Stimulated activated CD8-positive, alpha-beta memory T cell treated with anti-CD3 and anti-CD28 coated beads, Interleukin-4, amount 100 ng/mL, for 1 hour (primary cell): ENCODE measurements at places on chromosomes 2 and 18.

DNA sequence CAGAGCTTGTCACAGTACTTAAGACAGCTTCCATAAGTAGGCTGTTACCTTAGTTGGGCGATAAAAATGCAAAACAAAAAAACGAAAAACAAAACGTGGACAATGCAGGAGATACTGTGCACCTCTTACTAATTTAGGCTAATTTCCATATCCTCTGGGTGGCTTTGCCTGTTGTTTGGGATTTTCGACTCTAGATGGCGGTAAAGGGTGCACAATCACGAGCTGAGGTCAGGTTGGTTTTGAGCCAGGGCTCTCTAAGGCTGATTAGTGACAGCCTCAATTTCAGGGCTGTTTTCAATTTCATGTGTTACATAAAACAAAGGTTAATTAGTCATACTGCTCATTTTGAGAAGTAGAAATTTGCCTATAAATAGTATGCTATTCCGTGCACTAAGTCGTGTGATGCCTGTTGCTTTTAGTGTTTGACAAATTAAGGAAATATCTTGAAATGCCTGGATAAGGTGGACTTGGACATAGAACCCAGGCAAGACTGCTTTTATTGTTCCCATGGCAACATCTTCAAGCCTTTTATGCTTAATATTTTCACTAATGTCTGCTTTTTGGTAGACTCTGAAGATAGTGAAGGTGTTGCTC lies 493.1 kb downstream of the SOCS6 start:
- peak; percentile 32 for DNase-seq

- no peak for DNase-seq
Measured at GRCh38 chr2:192932376-192932775, 737.6 kb upstream of the TMEFF2 start.

- no peak for DNase-seq
Measured at GRCh38 chr2:239303711-239304532, 96.9 kb downstream of the HDAC4 start.

DNA sequence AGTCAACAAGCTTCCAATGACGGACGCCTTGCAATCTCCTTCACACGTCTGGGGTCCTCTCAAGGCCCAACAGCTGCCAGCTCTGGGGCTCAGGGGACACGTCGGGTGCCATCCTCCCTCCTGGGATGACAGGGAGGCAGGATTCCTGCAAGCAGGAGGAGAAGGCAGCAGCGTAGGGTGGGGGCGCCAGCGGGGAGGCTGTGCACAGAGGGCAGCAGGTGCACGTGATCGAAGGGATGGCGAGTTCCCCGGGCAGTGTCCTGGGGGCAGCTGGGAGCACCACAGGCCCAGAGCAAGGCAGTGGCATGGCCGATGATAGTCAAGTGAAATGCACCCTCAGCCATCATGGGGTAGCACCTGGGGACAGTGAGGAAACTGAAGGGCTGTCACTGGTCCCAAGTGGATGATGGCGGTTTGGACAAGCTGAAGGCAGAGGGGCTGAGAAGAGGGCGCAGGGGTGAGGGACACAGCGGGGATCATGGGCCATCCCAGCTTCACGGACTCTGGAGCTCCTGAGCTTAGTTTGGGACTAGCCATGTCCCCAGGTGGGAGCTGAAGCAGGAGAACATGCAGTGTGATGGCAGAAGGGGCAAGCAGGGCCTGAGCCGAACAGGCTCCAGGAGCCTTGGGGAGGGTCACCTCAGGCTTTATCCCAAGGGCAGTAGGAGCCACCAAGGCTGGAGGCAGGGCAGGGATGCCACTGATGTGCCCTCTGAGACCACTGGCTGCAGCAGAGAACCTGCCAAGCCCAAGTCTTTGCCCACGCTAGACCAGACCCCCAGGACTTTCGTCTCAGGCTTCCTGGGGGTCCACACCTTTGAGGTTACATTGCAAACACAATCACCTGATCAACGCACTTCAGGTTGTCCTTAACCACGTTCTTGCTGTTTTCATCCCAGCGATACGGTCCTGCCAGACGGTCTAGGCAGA lies 16.3 kb upstream of the SNED1 start:
- DNase-seq: no peak

DNA sequence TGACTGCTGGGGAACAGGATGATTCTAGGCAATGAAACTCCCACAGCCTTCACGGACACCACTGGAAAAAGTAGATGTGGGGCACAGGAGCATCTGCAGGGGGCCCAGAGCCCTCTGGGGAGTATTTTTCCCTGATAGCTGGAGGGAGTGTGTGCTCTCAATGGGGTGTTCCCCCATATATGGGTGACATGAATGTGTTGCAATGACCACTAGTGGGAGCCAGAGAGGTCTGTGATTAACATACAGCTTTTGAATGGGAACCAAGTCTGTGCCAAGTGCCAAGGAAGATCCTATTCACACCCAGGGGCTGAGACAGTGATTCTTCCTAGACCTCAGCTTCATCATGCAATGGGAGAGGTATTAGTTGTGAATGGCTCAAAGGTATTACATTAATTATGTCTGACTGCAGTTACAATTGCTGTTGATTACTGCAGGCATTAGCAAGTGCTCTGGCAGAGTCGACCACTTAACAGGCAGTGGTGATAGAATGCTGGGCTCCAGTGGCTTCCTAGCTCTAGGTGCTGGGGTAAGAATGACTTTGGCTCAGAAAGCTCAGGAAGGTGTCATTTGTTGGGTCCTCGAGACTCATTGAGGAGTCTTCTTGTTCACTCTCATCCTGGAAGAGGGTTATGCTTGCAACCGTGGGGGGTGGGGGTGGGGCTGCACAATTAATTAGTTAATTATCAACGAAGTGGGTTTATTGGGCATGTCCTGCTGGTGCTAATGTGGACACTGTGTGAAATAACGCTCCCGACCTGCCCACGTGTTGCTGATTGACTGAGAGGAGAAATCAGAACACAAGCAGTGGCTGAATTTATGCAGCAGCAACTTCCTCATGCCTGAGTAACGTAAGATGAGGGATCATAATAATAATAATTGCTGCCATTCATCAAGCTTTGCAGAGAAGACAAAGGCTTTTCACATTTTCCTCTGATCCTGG lies 194.1 kb downstream of the CLIP4 start:
- DNase-seq: no peak

GRCh38 chr2:191543708-191544107 lies 134.2 kb upstream of the NABP1 start:
- no peak for DNase-seq

GRCh38 chr18:42268798-42269197 lies 313.8 kb downstream of the PIK3C3 start:
- DNase-seq: no peak

- DNase-seq: no peak
Measured at GRCh38 chr2:223057569-223057968, 5.6 kb downstream of the KCNE4 start.

GRCh38 chr2:215434447-215435279 lies 1.2 kb downstream of the FN1 start:
- no peak for DNase-seq

DNA sequence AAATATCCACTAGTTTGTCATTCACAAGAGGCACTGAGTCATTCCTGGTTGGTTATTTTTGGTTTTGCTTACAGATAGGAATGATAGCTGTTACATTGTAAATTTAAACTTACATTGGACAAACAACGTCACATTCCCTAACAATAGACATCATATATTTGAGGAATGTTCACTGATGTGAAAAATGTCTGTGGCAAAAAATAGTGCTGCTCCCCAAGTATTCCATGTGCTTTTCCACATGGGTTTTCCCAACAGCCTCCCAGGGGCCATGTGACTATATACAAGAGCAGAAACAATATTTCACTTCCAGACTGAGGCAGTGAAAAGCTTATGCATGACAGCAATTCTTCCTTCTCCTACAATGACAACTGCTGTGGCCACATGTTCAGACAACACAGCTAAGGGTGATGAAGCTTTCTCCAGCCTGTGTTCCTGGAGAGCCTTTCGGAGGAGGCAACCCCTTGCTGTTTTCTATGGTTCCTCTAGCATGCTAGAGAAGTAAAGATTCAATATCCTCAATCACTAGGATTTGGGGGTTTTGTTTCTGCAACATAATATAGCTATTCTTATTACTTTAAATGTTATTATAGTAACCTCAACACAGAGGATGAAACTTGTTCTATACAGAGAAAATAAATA lies 202.7 kb downstream of the PTH2R start:
- no peak for DNase-seq

GRCh38 chr2:37649518-37649917 lies 21.9 kb downstream of the CDC42EP3 start:
- DNase-seq: no peak

GRCh38 chr2:238973038-238973739 lies 125.3 kb downstream of the TWIST2 start:
- DNase-seq: no peak

DNA sequence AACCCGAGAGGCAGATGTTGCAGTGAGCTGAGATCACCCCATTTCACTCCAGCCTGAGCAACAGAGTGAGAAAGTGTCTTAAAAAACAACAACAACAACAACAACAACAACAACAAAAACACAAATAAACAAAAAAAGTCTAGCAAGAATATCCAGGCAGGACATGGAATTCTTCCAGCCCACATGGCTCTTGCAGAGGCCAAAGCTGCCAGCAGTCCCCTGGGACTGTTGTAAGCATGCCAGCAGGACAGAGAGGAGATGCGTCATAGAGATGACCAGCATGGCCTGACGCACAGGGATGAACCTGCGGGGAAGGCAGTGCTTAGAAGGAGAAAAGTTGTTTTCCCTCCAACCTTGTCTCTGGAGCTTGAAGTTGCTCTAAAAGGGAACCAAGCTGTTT lies 182.3 kb upstream of the PGAP1 start:
- DNase-seq: no peak

DNA sequence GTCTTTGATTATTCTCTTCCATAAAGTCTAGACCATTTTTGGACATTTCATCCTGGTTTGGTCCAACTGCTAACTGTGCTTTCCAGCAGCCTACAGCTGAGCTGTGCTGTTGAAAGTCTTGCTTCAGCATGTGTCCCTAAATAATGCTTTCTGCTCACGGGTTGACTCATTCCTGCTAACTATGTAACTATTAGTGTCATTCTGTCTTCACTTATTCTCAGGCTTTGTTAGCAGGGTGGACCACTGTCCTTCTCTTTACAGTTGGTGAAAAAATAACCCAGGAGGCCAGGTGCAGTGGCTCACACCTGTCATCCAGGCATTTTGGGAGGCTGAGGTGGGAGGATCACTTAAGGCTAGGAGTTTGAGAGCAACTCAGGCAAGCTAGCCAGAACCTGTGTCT lies 8.9 kb downstream of the ADAM23 start:
- no peak for DNase-seq

- no peak for DNase-seq
Measured at GRCh38 chr2:69817729-69818501, 11.5 kb upstream of the GMCL1 start.

DNA sequence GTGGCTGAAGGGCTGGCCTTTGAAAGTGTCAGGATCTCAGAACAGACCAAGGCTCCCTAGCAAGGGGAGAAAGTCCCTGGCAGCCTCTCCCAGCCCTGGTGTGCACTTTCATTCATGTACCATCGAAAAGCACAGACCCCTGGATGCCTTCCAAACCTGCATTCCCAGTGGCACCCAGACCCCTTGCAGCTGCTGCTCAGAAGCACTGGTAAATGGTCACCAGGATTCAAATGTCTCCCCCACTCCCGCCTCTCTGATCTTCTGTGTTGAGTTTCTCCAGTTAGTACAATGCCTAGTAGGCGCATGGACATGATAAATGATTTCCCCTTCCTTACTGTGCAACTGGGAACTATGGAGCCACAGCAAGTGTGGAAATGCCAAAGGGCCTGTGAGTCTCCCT lies 180.0 kb downstream of the GLI2 start:
- no peak for DNase-seq

DNA sequence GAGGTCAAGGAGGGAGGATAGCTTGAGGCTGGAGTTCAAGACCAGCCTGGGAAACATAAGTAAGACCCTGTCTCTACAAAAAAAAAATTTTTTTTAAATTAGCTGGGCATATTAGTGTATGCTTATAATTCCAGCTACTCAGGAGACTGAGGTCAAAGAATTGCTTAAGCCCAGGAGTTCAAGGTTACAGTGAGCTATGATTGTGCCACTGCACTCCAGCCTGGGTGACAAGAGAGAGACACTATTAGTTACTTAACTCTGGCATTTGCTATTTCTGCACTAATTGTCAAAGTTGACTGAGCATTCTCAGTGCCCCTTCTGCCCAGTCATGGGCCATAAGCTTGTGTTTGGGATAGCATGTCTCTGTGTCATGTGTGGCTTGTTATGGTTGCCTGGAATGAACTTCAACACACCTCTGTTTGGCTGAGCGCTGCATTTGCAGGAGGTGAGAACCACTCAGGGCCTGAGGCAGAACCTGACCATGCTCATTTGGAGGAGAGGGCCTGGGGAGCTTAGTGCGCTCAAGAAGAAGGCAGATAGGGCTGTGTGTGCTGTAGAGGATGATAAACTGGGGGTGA lies 77.7 kb downstream of the SH3RF3 start:
- no peak for DNase-seq

GRCh38 chr2:100819370-100820272 lies at the start of gene NPAS2:
TSS of gene NPAS2 (plus strand) at chr2:100820139. CDS start at chr2:100904755, 84,616 bp downstream.
- no peak for DNase-seq

GRCh38 chr2:55489467-55490062 lies 30.0 kb upstream of the CFAP36 start:
- no peak for DNase-seq

DNA sequence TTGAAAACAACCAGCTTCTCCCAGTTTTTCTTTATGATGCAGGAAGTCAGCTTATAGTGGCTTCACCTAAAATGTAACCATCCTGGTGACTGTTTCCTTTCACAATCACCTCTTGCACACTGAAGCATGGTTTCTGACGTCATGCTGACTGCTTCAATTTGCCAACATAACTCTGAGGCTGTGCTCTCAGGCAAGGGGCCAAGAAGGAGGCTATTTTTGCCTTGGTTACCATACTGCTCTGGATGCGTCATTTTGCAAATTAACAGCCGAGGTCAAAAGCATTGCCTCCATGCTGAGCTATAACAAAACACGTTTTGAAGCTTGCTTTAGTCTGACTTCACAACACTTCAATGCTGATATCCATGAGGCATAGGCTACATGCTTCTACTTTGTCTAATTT lies 397.8 kb downstream of the METTL4 start:
- DNase-seq: no peak

GRCh38 chr2:203989521-203989920 lies 53.0 kb downstream of the ICOS start:
- DNase-seq: no peak

GRCh38 chr2:36197181-36197971 lies 158.2 kb upstream of the CRIM1 start:
- DNase-seq: no peak

GRCh38 chr2:241563571-241563980 lies 5.0 kb downstream of the BOK start:
- DNase-seq: no peak

GRCh38 chr2:59084326-59084725 lies 843.2 kb upstream of the FANCL start:
- DNase-seq: no peak

- DNase-seq: no peak
Measured at GRCh38 chr2:215082446-215082845, 56.0 kb downstream of the ABCA12 start.
